Panc1 (cell line): ENCODE measurements at places on chromosomes 4 and X.

GRCh38 chr4:82694046-82694445, 104.5 kb downstream of the SCD5 start:
- DNase-seq: no peak

DNA sequence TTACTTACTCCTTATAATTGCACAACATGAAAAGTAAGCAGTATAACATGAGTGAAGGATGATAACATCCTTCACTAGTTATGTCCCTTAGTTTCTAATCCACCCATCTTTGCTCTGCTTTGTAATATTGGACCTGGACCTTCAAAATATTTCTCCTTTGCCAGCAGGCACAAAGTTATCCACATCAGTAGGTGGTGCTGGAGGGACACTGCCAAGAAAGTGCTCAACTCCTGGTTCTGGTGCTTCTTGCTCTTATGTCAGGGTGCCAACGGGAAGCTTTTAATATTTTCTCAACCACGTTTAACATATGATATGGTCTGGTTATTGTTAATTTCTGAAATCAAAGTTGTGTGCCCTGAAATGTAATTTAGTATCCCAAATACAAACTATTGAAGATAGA, 49.1 kb downstream of the TMEM165 start:
- no peak for DNase-seq

GRCh38 chr4:49032440-49033161, 46.5 kb downstream of the CWH43 start:
- DNase-seq: no peak

- no peak for DNase-seq
These were observed 20.6 kb downstream of the ZNF721 start for GRCh38 chr4:478373-478772.

DNA sequence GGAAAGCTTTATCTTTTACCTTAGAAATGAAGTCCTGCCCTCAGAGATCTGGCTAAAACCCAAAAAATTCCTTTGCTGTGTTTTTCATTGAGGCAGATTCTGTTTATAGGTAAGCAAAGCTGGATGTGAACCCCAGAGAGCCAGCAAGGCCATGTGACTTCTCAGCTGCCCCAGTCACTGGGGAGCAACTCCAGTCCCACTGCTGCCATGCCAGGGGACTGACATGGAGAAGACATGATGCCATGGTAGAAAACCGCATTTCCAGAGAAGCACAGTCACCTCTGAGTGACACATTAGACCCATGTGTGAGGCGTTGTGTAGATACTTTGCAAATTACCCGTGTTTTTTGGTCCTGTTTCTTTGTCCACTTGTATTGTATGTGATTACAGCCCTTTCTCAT, 45.4 kb downstream of the PTTG2 start:
- no peak for DNase-seq

GRCh38 chrX:150119323-150119722, 181.0 kb upstream of the EOLA2 start:
- DNase-seq: no peak

DNA sequence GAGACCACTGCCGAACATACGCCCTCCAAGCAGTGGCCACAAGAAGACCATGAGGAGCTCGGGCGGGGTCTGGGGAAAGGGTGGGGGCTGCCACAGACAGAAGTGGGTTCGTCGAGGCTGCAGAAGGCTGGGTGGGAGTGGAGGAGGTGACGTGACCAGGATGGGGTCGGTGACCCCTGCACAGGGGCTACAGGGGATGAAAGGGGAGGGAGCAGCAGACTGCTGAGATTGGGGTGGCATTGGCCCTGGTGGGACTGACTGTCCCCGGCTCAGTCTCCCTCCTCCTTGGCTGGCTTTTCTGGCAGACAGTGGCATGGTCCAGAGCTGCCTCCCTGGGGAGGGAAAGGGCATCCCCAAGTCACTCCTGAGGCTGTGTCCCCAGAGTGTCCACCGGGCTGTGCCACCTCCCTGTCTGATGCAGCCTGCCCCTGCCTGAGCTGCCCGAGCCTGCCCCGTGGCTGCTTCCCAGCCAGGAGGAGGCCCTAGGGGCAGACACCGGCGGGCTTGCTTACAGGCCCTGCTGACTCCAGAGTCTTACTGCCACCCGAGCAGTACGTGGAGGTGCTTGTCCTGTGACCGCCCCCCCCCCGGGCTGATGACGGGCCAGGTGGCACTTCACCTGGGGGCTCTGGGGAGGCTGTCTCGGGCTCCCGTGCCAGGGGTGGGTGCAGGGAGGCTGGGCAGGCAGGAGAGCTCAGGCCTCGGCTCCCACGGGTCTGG, 7.2 kb downstream of the SH3BP2 start:
- no peak for DNase-seq

DNA sequence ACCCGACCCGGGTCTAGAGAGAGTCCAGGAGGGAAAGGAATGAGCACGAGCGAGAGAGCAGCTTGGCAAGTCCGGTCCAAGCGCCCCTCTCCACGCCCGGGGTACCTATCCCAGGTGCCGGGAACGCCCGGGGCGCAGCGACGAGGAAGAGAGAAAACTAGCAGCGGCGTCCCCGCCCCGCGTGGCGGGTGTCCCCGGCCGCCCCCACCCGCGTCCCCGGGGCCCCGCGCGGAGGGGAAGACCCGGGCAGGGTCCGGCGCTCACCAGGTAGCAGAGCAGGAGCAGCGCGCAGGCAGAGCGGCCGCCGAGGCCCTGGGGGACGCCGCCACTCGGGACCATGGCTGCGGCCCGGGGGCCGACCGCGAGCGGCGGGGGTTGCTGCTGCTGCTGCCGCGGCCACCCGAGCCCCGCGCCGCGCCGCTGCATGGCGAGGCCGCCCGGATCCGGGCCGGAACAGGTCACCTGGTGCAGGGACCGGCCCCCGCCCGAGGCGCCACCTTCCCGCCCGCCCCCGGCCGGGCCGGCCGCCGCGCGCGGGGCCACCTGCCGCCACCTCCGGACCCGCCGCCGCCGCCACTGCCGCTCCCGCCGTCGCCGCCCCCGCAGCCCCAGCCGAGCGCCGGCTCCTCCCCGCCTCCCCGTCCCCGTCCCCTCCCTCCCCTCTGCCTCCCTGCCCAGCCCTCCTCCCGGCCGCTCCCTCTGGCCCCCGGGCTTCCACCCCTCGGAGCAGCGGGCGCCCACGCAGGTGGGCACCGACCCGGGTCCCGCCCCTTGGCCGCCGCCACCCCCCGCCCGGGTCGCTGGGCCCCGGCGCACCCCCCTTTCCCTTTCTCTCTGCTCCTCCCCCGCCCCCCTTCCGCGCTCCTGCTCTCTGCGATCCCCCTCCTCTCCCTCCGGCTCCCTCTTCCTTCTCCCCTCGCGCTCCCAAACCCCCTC, at the start of gene SEL1L3:
Gene SEL1L3, minus strand, starts transcription at position 578 of the 936 bp plus-strand sequence. Its CDS starts 152 bp downstream, at position 426.
- no peak for DNase-seq
